ENCODE measurements at places on chromosomes 7 and 10.

DNA sequence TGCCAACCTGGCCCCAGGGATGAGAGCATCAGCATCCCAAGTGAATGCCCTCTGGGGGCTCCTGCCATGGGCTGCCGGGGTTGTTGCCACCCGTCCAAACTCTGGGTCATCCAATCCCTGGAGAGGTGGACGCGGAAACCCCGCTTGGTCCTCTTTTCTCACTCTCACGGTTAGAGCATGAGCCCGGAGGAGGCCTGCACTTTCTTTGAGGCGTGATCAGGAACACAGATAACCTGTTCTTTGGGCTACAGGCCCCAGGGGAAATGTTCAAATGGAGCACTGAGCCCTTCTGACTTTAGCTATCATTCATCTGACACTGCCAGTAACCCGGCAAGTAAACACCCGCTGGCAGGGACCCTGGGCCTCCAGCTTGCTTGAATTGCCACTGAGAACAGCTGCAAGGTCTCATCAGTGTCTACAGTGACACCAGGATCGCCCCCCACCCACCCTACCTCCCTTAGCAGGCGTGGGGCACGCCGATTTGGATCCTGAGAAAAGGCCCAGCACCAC lies 29.4 kb upstream of the SLF2 start:
- no peak for DNase-seq

DNA sequence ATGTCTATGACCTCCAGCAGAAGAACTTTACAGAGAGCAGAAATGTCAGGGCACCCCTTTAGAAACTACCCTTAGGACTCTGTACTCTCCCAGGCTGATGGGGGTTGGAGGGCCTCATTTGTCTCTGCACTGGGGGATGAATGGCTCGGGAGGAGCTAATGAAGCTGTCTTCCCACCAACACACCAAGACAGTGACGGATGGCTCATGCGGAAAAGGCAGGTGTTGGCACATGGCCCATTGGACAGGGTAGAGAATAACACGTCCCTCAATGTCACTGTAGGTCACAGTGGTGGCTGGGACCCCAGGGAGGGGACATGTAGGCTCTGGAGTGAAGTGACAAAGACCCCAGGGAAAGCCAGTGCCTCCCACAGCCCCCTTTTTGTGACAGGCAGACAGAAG lies 64.0 kb upstream of the PCBD1 start:
- no peak for DNase-seq

DNA sequence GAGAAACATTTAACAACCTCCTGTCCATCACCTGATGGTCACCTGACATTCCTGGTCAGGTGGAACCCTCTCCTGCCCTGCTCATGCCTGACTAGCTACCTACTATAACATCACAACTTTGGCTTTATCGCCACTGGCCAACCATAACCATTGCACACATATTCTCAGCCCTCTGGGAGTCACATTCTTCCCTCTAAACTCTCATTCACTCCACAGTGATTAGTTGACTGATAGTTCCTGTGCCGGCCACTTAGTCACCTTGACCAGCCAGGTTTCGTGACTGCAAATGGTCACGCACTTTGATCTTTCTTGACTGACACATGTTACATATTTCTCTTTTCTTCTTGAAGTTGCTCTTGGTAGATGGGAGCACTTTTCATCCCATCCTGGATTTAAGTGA lies 50.1 kb downstream of the GNAI1 start:
- no peak for DNase-seq

GRCh38 chr7:111498391-111499007 lies 63.8 kb downstream of the IMMP2L start:
- no peak for DNase-seq

- DNase-seq = peak; percentile 63
These were observed at the start of gene ANLN for GRCh38 chr7:36389371-36390198. Gene ANLN (plus strand): TSS chr7:36389862. CDS start chr7:36390027, 165 bp downstream.

- no peak for DNase-seq
These were observed 7.3 kb downstream of the AASS start for GRCh38 chr7:122136639-122137245.

- DNase-seq = no peak
These were observed 85.0 kb downstream of the EMX2 start for GRCh38 chr10:117627561-117627960.

DNA sequence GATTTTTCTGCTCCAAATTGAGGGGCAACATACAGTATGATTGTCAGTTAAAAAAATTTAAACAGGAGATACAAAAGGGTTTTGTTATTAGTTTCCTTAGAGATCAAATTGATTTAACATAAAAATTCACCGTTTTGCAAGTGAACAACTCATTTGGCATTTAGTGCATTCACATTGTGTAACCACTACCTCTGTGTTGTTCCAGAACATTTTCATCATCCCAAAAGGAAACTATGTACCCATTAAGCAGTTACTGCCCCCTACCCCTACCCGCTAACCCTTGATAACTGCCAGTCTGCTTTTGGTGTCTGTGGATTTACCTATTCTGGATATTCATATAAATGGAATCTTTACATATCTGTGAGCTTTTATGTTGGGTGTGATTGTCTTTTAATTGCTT lies 3.1 kb downstream of the ZRANB1 start:
- no peak for DNase-seq

DNA sequence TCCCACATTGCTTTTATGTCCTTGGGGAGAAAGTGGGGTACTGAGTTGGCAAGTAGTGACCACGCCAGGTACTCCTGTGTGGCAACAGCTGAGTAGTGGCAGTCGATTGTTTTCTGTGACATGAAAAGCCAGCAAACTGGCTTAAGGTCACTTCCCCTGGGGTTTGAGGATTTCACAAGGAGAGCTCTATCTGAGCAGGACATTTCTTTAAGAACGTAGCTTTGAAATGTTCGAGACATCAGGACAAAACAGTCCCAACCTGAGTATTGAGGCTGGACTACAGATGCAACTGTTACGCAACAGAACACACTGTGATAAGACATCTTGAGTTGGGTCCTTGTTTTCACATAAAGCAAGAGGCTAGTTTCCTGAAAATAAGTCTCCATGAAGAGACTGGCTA lies 146.7 kb upstream of the KLF14 start:
- DNase-seq = no peak

GRCh38 chr7:99820408-99821027 lies 7.3 kb upstream of the CYP3A43 start:
- no peak for DNase-seq

DNA sequence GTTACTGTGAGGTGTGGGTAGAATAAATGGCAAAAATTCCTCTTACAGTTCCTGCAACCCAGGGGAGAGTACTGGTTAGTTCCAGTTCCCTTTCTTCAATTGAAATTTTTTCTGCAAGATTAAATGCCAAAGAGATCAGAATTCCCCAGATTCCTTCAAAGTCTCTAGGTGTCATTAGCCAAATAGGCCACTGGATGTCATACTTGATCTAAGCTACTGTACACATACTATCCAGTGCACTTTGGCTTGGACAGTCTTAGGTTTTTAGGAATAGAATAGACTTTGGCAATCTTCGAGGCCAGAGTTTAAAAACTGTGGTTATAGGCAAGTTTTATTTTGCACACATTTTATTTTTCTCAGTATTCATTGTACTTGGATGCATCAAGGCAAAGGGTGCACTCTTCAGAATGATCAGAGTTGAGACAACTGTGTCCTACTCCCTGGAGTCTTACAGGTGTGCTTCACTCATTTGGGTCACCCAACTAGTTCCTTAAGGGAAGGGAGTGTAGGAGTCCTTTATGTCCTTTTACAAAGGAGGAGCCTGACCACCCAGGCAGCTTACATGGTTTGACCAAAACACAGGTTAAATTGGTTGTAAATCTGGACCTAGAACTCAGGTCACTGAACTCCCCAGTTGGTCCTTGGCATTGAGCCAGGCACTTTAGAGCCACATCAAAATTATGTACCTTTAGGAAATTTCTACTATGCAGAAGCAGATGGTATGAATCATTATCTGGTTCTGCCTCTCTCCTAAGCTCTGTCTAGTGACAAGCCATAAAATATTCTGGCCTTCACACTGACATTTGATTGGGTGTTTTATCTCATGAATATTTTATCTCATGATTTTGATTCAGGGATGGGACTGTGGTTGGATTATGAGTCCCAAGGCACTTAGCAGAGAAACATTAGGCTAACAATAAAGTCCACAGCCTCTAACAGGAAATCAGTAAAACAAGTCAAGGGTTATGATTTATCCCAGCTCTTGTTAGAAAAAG lies 49.5 kb downstream of the ASAH2B start:
- no peak for DNase-seq

DNA sequence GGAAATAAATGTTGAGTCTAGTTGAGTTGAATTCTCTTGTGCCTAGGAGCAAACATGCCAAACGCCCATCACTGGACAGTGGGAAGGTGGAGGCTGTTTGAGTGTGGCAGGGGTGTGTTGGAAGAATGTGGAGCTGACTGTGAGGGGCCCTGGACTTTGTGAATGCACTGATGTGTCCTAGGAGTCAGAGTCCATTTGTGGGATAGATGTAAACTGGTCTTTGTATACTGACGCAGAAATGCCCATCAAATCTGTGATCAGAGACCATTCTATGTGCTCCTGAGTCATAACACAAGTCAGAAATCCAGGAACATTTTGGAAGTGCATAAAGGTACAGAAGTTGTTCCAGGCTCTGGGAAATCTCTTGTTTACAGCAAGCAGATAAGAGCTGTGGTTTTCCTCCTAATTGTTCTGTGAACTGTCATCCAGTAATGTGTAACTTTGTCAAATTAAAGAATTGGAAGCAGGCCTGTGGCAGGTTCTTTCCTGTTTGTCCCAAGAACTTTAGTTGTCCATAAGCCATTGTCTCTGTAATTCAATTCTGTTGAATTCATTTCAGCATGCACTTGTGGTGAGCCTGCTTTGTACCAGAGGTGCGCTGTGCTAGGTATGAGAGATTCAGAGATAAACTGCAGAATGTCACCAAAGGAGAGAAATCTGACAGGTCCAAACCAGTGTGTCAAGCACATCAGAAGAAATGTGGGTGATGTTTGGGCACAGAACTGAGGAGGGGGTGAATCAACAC lies 7.6 kb downstream of the PRXL2A start:
- DNase-seq = no peak

- no peak for DNase-seq
These were observed 165.2 kb downstream of the RELN start for GRCh38 chr7:103824251-103824650.

DNA sequence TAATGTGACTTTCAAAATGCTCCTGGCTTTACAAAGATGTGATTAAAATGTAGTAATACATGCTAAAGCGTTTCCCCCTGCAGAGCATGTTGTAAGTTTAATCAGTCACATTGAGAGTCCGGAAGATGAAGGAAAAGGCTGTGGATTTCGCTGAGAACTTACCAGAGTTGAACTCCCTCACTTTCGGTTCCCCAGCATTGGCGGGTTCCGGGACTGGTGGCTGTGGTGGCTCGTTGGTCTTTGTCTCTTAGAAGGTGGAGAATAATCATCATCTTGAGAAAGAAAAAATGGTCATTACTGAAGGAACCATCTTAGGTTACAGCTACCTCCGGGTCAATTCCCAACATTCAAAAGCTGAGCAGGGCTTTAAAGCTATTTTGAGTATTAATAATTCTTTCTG lies 9.6 kb upstream of the NUPR2 start:
- no peak for DNase-seq

GRCh38 chr10:133343558-133343957 lies 3.6 kb upstream of the PRAP1 start:
- DNase-seq = no peak

- DNase-seq = no peak
These were observed 242.0 kb downstream of the ARHGAP12 start for GRCh38 chr10:31686599-31686998.

GRCh38 chr7:14069961-14070360 lies 80.5 kb upstream of the ETV1 start:
- DNase-seq = no peak

- DNase-seq = no peak
These were observed 68.4 kb downstream of the RALA start for GRCh38 chr7:39691821-39692220.

GRCh38 chr10:51881213-51881612 lies 181.8 kb upstream of the CSTF2T start:
- DNase-seq = no peak

DNA sequence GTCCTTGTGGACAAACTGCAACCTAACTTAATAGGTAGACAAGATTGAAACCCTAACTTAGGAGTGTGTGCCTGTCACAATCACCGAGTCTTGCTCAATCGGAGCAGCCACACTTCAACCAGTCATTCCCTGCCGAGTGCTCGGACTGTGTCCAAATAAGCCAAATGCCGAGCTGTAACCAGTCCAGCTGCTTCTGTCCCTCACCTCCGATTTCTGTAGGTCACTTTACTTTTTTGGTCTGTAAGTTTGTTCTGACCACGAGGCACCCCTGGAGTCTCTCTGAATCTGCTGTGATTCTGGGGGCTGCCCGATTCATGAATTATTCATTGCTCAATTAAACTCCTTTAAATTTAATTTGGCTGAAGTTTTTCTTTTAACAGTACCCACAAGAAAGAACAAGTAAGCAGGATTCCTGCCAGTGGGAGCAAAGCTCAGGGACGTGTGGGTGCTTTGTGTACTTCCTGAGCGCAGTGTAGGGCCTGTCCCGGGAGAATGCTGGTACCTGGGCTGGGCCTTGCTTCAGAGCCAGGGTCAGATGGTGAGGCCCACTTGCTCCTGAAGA lies 140.1 kb downstream of the ACTR3B start:
- no peak for DNase-seq

DNA sequence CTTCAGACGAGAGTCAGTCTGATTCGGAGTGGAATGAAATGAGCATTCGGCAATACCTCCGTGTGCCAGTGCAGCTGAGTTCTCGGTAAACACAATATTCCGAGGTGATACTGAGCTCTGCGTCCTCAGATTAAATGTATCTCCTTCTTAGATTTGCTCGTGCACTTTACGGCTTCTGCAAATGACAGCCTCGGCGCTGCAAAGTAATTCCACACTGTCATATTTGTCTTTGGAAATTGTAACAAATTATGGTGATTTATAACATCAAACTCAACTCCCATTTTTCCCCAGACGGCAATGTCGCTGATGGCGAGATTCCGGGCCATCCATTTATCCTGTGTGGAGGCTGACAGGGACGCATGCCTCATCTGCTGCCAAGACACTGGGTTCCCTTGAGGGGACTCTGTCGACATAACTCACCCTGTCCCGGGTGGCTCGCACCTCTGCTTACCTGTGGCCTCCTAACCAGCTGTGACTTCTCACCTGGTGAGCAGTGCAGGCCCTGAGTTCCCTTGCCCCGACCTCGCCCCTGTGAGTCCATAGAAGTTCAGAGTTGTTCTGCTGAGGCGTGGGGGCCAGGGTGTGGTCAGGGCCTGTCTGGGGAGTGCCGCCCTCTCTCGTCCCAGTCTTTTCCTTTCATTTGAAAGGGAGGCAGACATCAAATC lies 201.9 kb downstream of the ADARB2 start:
- no peak for DNase-seq
